ENCODE measurements at places on chromosomes 5 and 9. TPM values are rescaled to one million over a fixed set of nuclear protein-coding genes. Genes with fewer than 3 reads are reported as not detected.

The PCDHAC1 gene
- under 0.01 TPM for total RNA-seq

The PLCXD3 gene
- total RNA-seq: under 0.01 TPM

The GPR150 gene
- 2.5 TPM for total RNA-seq

The KIF20A gene
- 86.5 TPM for total RNA-seq

The BHMT2 gene
- 3.7 TPM for total RNA-seq

The FAM151B gene
- 3.8 TPM for total RNA-seq

The RFESD gene
- total RNA-seq: 2.1 TPM

The NMUR2 gene
- not detected for total RNA-seq

The HNRNPH1 gene
- 722 TPM for total RNA-seq

The MLANA gene
- not detected for total RNA-seq

The STK32A gene
- 1.7 TPM for total RNA-seq

The GGTA1 gene
- not detected for total RNA-seq

The DPP7 gene
- total RNA-seq: 33.9 TPM

The CDO1 gene
- 1.5 TPM for total RNA-seq

The BTNL8 gene
- not detected for total RNA-seq

The SLC45A2 gene
- total RNA-seq: not detected

Measured in regular cardiac myocyte (primary cell).